EL (cell line): ENCODE measurements at places on chromosomes 16 and 17.

- DNase-seq: no peak
Observed at GRCh38 chr17:50956409-50956749, 90.2 kb upstream of the TOB1 start.

GRCh38 chr17:39222151-39222550 is 3.6 kb downstream of the STAC2 start:
- no peak for DNase-seq

DNA sequence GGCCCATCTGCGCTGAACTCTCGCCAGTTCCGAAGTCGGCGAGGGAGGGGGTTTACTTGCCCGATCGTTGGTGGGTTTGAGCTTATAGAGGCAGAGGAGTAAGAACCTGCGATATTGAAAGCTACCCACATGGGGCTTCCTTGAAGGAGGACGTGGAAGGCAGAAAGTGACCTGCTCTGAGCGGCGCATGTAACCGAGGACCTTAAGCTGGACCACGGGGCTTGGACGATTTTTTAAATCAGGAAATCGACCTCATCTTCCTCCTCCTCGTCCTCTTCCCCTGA is 2.0 kb downstream of the PRAC2 start:
- DNase-seq: no peak

DNA sequence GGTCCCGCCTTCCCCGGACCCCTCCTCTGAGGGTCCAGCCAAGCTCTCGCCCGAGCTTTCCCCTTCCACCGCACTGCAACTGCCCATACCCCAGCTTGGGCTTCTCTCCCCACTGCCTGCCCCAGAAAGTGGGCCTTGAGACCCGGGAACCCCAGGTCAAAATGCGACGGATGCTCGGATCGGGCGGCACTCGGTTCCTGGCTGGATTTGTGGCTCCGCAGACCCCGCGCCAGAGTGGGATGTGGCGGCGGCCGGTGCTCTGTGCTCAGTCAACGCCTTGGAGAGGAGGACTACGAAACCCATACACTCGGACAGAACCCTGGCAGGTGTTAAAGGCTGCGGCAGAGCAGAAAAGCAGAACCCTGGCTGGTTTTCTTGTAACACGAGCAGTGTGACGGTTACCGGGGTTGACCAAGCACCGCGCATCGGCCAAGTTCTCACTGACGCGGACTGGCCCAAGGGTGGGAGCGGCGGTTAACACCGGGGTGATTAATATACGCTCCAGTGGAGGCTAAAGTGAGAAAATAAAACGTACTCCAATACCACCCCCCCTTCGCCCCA is 885 bp upstream of the SLFN13 start:
- peak; percentile 8 for DNase-seq

- no peak for DNase-seq
Observed at GRCh38 chr16:31561426-31562233, 33.9 kb downstream of the AHSP start.

DNA sequence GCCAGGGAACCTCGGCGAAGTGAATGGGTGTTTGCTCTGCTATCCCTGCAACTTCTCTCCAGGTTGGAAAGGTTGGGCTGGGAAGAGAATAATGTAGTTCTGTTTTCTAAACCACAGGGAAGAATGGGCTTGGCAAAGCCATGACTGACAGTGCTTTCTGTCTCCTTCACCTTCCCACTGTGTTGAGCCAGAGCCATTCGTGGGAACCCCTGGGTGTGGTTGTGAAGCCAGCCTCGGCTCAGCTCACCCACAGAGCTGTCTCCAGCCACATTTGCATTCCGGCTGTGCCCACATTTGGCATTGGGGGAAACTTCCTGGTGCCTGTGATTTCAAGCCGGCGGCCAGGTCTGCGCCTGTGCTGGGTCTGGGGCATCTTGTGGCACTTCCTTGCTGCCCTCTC is 39.9 kb downstream of the BAIAP2 start:
- no peak for DNase-seq

- no peak for DNase-seq
Observed at GRCh38 chr16:78230832-78231231, 131.4 kb downstream of the WWOX start.

GRCh38 chr17:1627982-1628855 is at the start of gene SLC43A2:
TSS of gene SLC43A2 (minus strand) at chr17:1628834. CDS start at chr17:1627874, 960 bp downstream.
- DNase-seq: peak; percentile 77
